ENCODE measurements at places on chromosomes 5 and 9.

DNA sequence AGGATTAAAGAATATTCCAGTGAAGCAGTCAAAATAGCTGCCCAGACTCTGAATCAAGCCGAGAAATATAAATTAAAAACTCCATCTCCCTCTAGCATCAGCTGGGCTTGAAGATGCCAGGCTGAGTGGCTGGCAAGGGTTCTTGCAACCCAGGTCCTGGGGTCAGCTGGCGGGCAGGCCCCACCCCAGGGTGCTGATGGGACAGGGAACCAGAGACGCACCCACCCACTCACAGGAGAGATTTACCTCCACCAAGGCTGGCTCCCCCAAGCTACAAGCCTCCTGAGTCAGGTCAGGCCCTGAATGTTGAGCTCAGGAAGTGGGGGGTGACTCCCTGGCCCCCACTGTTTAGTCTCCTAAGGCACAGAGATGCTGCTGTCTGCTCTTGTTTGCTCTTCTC, 83.9 kb upstream of the HSPA9 start:
- DNase-seq, result no peak

GRCh38 chr5:78806544-78806943, 158.0 kb upstream of the LHFPL2 start:
- no peak for DNase-seq

GRCh38 chr9:6671416-6671815, 25.9 kb upstream of the GLDC start:
- DNase-seq, result no peak

GRCh38 chr9:18980189-18980588, 52.8 kb downstream of the SAXO1 start:
- DNase-seq, result no peak

- no peak for DNase-seq
Observed at GRCh38 chr9:10525972-10526371, 86.8 kb downstream of the PTPRD start.
